H4 (cell line): ENCODE measurements at places on chromosomes 2 and 18. TPM values are rescaled to one million over a fixed set of nuclear protein-coding genes. Genes with fewer than 3 reads are reported as not detected.

The NOL4 gene
- total RNA-seq: 0.83 TPM in 1 of 2 replicates, not detected in the other

The FER1L5 gene
- not detected in 2 replicates for total RNA-seq

The C2orf69 gene
- total RNA-seq: 6.8 and 8.2 TPM in 2 replicates

The TTN gene
- not detected in 2 replicates for total RNA-seq

The NOSTRIN gene
- 0.25 TPM in 1 of 2 replicates, not detected in the other for total RNA-seq

The CYS1 gene
- 0.43 and 1.1 TPM in 2 replicates for total RNA-seq

The PRSS56 gene
- total RNA-seq: not detected in 2 replicates

The FAM117B gene
- total RNA-seq: 2.8 and 4.3 TPM in 2 replicates

The ANKRD12 gene
- total RNA-seq: 5.1 and 14.1 TPM in 2 replicates

The SIX2 gene
- 0.06 and 0.52 TPM in 2 replicates for total RNA-seq

The CRYGC gene
- not detected in 2 replicates for total RNA-seq

The LYG1 gene
- total RNA-seq: 0.12 and 0.15 TPM in 2 replicates

The TXNDC2 gene
- total RNA-seq: 0.29 and 0.55 TPM in 2 replicates

The ARHGEF33 gene
- not detected in 2 replicates for total RNA-seq

The NUP35 gene
- 41.0 and 41.1 TPM in 2 replicates for total RNA-seq

The UGT1A5 gene
- not detected in 2 replicates for total RNA-seq

The TDRD15 gene
- 0.15 TPM in 1 of 2 replicates, not detected in the other for total RNA-seq

The TET3 gene
- total RNA-seq: 4.7 and 4.9 TPM in 2 replicates

The MDH1B gene
- total RNA-seq: 2.6 and 8.7 TPM in 2 replicates

The DNAJC5G gene
- total RNA-seq: not detected in 2 replicates

The TWIST2 gene
- 25.6 and 26.8 TPM in 2 replicates for total RNA-seq

The ERFE gene
- 4.3 and 6.2 TPM in 2 replicates for total RNA-seq

The CCDC121 gene
- 1.5 and 1.9 TPM in 2 replicates for total RNA-seq

The CTAGE1 gene
- not detected in 2 replicates for total RNA-seq

The IL1RL2 gene
- not detected in 2 replicates for total RNA-seq

The PDE1A gene
- total RNA-seq: 0.51 and 1.2 TPM in 2 replicates

The TFCP2L1 gene
- 0.06 TPM in 1 of 2 replicates, not detected in the other for total RNA-seq

The PAX3 gene
- total RNA-seq: 2.3 and 5.5 TPM in 2 replicates

The PIEZO2 gene
- total RNA-seq: 8.9 and 13.8 TPM in 2 replicates

The KIF1A gene
- 1.4 and 1.9 TPM in 2 replicates for total RNA-seq

The RAMP1 gene
- not detected in 2 replicates for total RNA-seq

The IL36B gene
- total RNA-seq: not detected in 2 replicates

The MARCO gene
- not detected in 2 replicates for total RNA-seq

The DIPK1C gene
- total RNA-seq: 1.6 TPM in 1 of 2 replicates, not detected in the other

The NEB gene
- 0.06 and 0.52 TPM in 2 replicates for total RNA-seq

The TXNDC9 gene
- total RNA-seq: 67.6 and 81.0 TPM in 2 replicates

The FAM110C gene
- total RNA-seq: 0.12 and 0.15 TPM in 2 replicates

The TCF7L1 gene
- 0.17 TPM in 1 of 2 replicates, not detected in the other for total RNA-seq

The ADGRF3 gene
- 0.02 TPM in 1 of 2 replicates, not detected in the other for total RNA-seq

The THSD7B gene
- 0.23 and 0.35 TPM in 2 replicates for total RNA-seq

The FAM124B gene
- 0.06 TPM in 1 of 2 replicates, not detected in the other for total RNA-seq

The SERPINB12 gene
- not detected in 2 replicates for total RNA-seq

The UPP2 gene
- total RNA-seq: not detected in 2 replicates

The TMEM182 gene
- total RNA-seq: 4.5 TPM in 2 replicates

The WDR75 gene
- 62.1 and 68.6 TPM in 2 replicates for total RNA-seq

The GLI2 gene
- 1.9 and 2.0 TPM in 2 replicates for total RNA-seq

The CPLX4 gene
- total RNA-seq: not detected in 2 replicates

The SRD5A2 gene
- total RNA-seq: not detected in 2 replicates

The TMEM247 gene
- total RNA-seq: not detected in 2 replicates

The PTH2R gene
- total RNA-seq: not detected in 2 replicates

The CD8B gene
- total RNA-seq: not detected in 2 replicates

The CNDP1 gene
- not detected in 2 replicates for total RNA-seq

The ANKRD53 gene
- not detected in 2 replicates for total RNA-seq
